NCI-H1092 (cell line): ENCODE measurements at places on chromosomes 2 and 18.

GRCh38 chr2:207975921-207976320 is 49.4 kb downstream of the PLEKHM3 start:
- no peak for DNase-seq

- DNase-seq: no peak
Observed at GRCh38 chr2:17323697-17324096, 194.5 kb downstream of the RAD51AP2 start.

- no peak for DNase-seq
Observed at GRCh38 chr18:11497585-11497984, 111.8 kb upstream of the SLC35G4 start.

- peak; percentile 34 for DNase-seq
Observed at GRCh38 chr2:98334439-98335078, 11.7 kb upstream of the CNGA3 start.

GRCh38 chr2:42954227-42954962 is 162.0 kb upstream of the HAAO start:
- no peak for DNase-seq

DNA sequence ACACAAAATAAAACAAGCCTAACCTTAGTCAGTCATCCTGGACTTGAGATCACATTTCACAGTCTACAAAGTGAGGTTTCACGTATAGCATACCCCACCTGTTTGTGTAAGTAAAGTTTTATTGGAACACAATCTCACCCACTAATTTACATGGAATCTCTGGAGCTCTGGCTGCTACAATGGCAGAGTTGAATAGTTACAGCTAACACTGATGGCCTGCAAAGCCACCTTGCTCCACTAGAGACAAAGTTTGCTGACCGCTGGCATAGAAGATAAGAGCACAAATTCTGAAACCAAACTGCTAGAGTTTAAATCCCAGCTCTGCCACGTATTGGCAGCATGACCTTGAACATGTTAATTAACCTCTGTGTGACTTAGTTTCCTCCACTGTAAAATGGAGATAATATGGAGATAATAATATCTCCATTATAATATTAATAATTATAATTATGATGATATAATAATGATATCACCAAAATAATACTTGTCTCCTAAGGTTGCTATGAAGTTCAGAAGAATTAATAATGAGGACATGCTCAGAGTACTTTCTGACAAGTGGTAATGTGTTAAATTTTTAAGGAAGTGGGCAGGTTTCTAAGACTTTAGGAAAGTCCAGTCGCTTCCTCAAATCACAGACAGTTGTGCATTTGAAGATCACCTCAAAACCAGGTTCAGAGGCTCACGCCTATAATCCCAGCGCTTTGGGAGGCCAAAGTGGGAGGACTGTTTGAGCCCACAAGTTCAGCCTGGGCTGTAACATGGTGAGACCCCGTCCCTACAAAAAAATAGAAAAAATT is 204.6 kb downstream of the SH3RF3 start:
- no peak for DNase-seq
